ENCODE measurements at places on chromosomes 6 and 20.

GRCh38 chr6:133786016-133786415, 102.9 kb upstream of the TCF21 start:
- DNase-seq: no peak

GRCh38 chr6:143248359-143248758, 187.7 kb downstream of the AIG1 start:
- no peak for DNase-seq

DNA sequence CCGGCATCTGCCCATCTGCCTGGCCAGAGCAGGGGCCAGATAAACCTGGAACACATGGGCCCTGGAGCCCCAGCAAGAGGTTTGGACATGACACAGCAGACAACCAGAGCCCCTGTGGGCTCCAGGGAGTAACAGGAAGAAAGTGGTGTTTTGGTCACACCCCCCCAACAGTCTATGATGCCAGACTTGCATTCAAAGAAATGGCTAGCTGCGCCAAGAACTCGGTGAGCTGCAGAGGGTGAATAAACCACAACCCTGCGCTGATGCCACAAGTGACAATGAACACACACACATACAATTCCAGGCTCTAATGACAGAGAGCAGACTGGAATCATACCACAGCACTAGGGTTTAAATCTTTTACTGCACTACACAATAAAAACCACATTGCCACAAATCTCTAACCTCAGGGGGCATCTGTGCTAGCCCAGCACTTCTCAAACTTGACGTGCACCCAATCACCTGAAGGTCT, 34.0 kb downstream of the TRERF1 start:
- peak; percentile 52 for DNase-seq

DNA sequence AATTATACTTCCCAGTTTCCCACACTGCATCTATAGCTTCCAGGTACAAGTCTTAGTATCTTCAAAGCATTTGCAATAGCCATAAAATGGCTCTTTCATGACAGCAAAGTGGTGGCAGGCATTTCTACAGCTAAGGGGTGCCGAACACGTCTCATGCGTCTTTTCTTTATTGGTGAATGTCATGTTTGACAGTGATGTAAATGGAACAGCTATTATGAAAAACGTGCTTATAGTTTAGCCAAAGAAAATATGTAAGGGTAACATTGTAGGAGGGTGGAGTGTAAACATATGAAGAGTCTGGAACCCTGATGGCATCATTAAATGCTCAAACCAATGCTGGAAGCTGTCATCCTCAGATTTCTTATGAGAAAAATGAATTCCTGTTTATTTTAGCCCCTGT, 37.9 kb downstream of the COL11A2 start:
- DNase-seq: no peak

DNA sequence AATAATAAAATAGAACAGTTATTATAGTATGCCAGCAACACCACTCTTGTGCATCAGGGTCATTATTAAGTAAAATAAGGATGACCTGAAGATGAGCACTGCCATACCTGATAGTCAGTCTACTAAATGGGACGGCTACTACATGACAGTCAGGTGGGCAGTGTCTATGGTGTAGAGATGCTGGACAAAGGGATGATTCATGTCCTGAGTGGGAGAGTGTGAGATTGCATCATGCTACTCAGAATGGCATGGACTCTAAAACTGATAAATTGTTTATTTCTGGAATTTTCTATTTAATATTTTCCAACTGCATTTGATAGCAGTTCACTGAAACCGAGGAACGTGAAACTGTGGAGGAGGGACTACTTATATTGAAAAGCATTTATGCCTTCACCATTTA, 38.8 kb downstream of the SNX9 start:
- no peak for DNase-seq

DNA sequence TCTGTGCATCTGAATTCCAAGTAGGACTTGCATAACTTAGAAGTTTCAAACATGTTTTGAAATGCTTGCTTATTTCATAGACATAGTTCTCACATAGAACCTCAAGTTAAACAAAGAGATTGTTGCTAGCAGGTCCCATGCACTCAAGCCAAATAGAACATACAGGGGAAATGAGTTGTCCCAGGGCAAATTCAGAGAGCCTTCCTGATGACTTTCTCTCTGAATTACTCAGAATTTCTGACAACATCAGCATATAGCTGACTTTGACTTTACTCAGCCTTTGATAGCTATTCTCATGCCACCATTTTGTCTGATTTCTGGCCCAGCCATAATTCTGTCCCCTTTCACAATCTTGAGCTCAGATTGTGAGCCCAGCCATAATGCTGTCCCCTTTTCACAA, 333.2 kb upstream of the PLCB4 start:
- DNase-seq: no peak

GRCh38 chr20:6766433-6766832, 1.1 kb upstream of the BMP2 start:
- DNase-seq: no peak

GRCh38 chr20:63253438-63254231, 628 bp downstream of the NKAIN4 start:
- DNase-seq: no peak

- no peak for DNase-seq
Observed at GRCh38 chr20:58598211-58599015, 52.7 kb upstream of the STX16 start.

GRCh38 chr6:146990284-146990683, 213.9 kb upstream of the STXBP5 start:
- no peak for DNase-seq

GRCh38 chr20:61623451-61623850, 371.4 kb downstream of the CDH4 start:
- DNase-seq: no peak

GRCh38 chr6:35023091-35024000, 117.8 kb downstream of the TCP11 start:
- DNase-seq: no peak

GRCh38 chr6:6920114-6920986, 187.4 kb upstream of the RREB1 start:
- no peak for DNase-seq

GRCh38 chr6:128241216-128241615, 279.2 kb downstream of the PTPRK start:
- no peak for DNase-seq

- peak; percentile 85 for DNase-seq
Observed at GRCh38 chr6:90294989-90295853, 1.4 kb downstream of the BACH2 start.

- no peak for DNase-seq
Observed at GRCh38 chr20:22684072-22684762, 99.8 kb upstream of the FOXA2 start.

GRCh38 chr6:16836144-16836981, 75.1 kb upstream of the ATXN1 start:
- DNase-seq: no peak

DNA sequence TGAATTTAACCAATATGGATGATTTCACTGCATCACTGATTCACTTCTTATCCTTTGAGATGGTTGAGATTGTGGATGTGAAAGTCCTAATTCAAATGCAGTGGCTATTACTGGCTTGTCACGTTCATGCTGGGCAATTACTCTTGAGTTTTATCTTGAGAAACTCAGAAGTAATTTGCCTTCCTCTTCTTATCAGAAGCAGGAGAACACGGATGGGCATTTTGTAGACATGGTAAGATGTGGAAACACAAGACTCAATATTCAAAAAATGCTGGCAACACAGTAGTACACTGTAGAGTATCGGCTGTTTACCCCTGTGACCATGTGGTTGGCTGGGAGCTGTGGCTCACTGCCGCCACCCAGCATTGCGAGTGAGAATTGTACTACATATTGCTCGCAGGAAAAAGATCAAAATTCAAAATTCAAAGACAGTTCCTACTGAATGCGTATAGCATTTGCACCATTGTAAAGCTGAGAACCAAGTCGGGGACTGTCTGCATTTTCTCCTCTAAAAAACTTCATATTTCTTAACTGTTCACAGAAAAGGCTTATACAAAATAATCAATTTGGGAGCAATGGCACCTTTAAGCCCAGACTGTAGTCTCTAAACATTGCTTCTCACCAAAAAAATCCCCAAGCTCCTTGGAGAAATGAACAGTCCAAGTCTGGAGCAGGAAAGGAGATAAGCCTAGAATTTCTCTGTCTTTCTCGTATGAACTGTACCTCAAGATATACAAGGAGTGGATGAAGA, 61.9 kb upstream of the ELOVL5 start:
- peak; percentile 51 for DNase-seq

- no peak for DNase-seq
Observed at GRCh38 chr6:147782302-147782701, 273.8 kb downstream of the SAMD5 start.
